Fibroblast of lung (primary cell): ENCODE measurements at places on chromosomes 4 and X.

GRCh38 chrX:151505796-151506195 lies 57.7 kb upstream of the PASD1 start:
- no peak for DNase-seq
- no peak overlapping the region for H3K4me3 ChIP-seq
- H3K27ac ChIP-seq: no peak overlapping the region
- H3K36me3 ChIP-seq: no peaks in the 10 kb centered on the region
- no peaks in the 10 kb centered on the region for H3K27me3 ChIP-seq

DNA sequence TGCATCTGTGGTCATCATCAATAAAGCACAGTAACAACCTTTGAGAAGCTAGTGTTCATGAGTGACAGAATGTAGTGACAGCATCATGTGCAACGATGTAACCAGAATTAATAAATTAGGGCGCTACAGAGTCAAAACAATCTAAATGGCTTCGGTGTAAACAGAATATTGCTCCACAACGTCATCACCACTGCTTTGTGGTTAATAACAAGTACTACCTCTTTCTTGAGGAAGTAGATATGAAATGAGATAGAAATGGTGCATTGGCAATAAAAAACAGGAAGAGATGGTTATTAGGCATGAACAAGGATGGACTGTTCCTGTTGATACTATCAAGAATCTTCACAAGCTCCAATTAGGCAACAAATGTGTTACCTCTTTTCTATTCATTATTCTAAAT lies 8.7 kb upstream of the PDHA2 start:
- H3K27me3 ChIP-seq: no peaks in the 10 kb centered on the region
- H3K27ac ChIP-seq: no peak overlapping the region
- H3K4me1 ChIP-seq: no peaks in the 10 kb centered on the region
- H3K4me3 ChIP-seq: no peak overlapping the region

DNA sequence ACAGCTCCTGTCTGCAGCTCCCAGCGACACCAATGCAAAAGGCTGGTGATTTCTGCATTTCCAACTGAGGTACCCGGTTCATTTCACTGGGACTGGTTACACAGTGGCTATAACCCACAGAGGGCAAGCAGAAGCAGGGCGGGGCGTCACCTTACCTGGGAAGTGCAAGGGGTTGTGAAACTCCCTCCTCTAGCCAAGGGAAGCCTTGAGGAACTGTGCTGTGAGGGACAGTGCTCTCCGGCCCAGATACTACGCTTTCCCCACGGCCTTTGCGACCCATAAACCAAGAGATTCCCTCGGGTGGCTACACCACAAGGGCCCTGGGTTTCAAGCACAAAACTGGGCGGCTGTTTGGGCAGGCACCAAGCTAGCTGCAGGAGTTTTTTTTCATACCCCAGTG lies 218.9 kb downstream of the PPP3CA start:
- peaks cover 2% of the 10 kb centered on the region for H3K4me1 ChIP-seq
- no peaks in the 10 kb centered on the region for H3K27me3 ChIP-seq
- H3K36me3 ChIP-seq: no peaks in the 10 kb centered on the region
- H3K4me3 ChIP-seq: no peak overlapping the region
- no peak overlapping the region for H3K27ac ChIP-seq

GRCh38 chr4:72842323-72842722 lies 227.2 kb downstream of the COX18 start:
- no peaks in the 10 kb centered on the region for H3K36me3 ChIP-seq
- H3K4me3 ChIP-seq: no peak overlapping the region
- H3K27ac ChIP-seq: no peak overlapping the region
- no peaks in the 10 kb centered on the region for H3K27me3 ChIP-seq
- DNase-seq: peak; percentile 52
- no peaks in the 10 kb centered on the region for H3K4me1 ChIP-seq

DNA sequence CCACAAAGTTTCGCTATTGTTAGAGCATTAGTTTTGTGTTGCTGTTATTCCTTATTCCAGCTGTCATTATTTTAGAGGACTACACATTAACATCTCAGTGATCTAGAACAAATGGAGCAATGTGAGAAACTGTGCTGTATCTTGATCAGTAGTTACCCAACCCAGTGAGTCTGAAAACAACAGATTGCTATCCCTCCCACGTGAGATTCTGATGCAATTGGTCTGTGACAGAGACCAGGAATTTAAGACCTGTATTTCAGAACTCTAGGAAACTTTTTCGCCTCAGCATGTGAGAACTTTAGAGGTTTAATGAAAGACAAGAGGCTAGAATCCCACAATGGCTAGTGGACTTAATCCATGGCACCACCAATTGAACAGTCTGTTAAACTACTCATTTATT lies 35.7 kb upstream of the CDS1 start:
- no peaks in the 10 kb centered on the region for H3K36me3 ChIP-seq
- H3K4me3 ChIP-seq: no peak overlapping the region
- no peak overlapping the region for H3K27ac ChIP-seq
- DNase-seq: no peak
- H3K4me1 ChIP-seq: no peaks in the 10 kb centered on the region

DNA sequence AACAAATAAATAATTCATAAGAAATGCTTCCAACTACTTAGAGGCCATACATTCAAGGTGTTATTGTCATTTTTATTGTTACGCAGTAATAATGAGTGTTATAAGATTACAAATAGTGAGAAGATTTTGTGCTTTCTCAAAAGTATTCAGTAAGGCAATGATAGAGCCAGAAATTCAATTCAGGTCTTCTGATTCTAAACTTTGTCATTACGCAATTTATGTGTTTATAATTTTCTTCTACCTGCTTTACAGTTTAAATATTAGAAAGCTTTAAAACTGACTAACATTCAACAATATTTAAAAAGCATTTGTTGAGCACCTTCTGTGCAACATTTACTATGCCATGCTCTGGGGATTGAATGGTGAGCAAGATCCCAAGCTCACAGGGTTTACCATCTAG lies 183.4 kb upstream of the ETNPPL start:
- DNase-seq: no peak
- no peaks in the 10 kb centered on the region for H3K4me1 ChIP-seq
- no peak overlapping the region for H3K4me3 ChIP-seq
- no peaks in the 10 kb centered on the region for H3K27me3 ChIP-seq

DNA sequence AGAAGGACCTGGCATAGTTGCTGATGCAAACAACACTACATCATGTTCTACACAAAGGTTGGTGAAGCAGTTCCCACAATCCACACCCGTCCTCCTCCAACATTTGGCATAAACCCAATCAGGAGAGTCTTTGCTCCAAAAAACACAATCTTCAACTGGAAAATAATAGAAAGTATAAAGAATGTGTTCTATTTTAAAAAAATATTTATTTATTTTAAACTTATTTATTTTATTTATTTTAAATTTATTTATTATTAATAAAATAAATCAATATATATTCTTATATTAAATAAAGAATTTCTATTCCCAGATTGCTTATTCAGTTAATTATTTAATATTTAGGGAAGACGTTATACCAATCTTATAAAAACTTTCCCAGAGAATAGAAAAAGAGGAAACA lies 1753.7 kb upstream of the AGA start:
- DNase-seq: no peak
- H3K4me1 ChIP-seq: no peaks in the 10 kb centered on the region
- H3K36me3 ChIP-seq: no peaks in the 10 kb centered on the region
- no peaks in the 10 kb centered on the region for H3K27me3 ChIP-seq
